NCI-H1417 treated with DMSO at 0.1 percent for 48 hours (cell line): ENCODE measurements at places on chromosomes 16 and 17.

- DNase-seq: no peak
These were observed 8.9 kb downstream of the CALB2 start for GRCh38 chr16:71367241-71367976.

GRCh38 chr17:3678095-3678820, 9.6 kb downstream of the EMC6 start:
- no peak for DNase-seq

GRCh38 chr17:15893658-15894024, 51.3 kb upstream of the ADORA2B start:
- DNase-seq: no peak

DNA sequence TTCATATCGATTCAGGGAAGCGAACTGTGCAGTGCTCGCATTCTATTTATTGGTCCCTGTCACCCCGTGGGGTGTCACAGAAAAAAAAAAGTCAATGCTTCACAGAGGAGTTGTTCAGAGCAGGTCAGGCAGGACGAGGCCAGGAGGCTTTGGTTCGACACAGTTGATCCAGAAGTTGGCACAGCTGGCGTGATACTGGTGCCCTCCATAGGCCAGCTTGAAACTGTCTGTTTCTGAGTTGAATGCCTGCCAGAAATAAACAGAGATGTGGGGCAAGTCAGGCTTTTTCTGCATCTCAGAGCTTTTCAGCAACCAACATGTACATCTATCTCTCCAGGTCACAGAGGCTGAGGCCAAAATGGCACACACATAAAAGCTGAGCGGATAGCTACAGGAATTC, 29.1 kb downstream of the DUSP14 start:
- no peak for DNase-seq

DNA sequence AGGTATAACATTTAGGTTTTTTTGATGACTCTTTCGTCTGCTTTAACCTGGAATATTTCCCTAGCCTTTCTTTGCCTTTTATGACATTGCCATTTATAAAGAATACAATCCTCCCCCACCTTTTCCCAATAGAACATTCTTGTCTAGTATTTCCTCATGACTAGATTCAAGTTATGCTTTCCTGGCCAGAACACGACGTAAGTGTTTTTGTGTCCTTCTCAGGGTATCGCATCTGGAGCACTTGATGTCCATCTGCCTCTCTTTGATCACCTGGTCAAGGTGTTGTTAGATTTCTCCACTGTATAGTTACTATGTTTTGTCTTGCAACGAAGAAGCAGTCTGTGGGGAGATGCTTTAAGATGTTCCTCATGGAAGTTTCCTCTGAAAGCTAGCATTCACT, 87.4 kb downstream of the MSI2 start:
- DNase-seq: no peak

DNA sequence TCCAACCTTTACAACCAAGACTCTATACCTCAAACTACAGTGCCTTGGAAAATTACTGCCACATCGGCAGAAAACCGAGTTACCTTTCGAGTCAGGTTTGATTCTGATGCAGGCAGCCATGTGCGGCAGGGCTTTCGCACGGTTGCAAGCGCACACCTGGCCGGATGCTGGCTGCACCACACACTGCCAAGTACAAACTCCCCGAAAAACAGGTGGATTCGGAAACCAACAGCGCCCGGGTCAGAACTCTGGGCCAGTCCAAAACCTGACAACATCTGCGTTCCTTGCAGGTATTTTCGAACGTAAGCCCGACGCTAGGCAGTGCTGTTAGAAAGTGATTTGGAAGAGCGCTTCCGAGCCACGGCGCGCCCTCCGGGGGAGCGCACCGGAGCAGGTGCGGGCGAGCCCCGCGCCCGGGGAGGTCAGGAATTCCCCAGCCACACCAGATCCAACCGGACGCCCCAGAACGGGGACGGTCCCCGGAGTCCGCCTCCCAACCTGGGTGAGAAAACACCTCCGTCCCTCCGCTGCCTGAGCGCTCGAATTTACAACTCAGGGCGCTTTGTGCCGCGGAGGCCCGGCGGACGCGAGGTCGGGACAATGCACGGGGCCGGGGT, 1.2 kb downstream of the USP7 start:
- no peak for DNase-seq

DNA sequence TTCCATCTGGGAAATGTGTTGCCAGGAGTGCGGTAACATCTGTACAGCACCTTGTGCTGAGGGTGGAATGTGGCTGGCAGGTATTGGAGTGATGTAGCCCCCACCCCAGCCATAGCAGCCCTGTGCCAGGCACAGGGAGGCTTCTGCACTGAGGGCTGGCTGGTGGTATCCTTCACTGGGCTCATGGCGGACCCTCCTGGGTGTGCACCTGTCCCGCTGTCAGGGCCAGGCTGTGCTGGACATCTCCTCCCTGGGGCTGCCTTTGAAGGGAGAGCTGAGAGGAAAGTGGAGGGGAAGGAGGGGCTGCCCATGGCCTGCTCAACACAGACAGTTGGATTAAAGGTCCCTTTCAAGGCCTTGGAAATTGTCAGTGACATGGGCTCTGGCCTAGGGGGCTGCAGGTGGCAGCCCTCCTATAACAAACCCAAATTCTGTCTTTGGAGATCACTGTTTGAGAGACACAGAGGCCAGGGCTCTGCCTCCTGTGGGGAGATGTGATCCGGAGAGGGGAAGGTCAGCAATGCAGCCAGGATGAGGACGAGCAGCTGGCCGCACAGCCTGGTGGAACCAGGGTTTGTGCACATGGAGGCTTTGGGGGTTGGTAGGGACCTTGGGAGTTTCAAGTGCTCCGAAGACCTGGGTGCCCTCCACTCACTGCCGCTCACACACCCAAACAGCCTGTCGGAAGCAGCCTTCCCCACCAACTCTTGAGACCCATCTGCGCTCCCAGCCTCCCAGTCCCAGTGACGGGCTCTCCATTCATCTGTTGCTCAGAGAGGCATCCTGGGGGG, 22.8 kb downstream of the NKD1 start:
- no peak for DNase-seq

DNA sequence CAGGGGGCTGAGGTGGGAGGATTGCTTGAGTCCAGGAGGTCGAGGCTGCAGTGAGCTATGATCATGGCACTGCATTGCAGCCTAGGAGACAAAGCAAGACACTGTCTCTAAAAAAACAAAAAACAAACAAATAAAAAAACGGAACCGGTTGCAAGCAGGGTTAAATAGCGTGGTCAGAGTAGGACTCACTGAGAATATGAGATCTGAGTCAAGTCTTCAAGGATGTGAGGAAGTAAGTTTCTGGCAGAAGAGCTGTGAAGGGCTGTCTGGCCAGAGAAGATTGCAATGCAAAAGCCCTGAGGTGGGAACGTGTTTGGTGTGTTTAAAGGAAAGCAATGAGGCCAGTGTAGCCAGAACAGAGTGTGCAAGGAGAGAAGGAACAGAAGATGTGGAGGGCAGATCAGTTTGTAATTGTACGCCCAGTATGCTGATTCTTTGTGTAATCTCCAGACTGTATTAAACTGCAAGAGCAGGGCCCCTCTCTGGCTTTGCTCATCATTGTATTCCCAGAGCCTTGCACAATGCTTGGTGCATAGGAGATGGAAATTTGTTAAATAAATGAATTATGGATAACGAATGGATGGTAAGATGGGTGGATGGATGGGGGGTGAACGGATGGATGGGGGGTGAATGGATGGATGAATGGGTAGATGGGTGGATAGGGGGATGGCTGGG, 6.3 kb downstream of the G6PC1 start:
- DNase-seq: no peak

DNA sequence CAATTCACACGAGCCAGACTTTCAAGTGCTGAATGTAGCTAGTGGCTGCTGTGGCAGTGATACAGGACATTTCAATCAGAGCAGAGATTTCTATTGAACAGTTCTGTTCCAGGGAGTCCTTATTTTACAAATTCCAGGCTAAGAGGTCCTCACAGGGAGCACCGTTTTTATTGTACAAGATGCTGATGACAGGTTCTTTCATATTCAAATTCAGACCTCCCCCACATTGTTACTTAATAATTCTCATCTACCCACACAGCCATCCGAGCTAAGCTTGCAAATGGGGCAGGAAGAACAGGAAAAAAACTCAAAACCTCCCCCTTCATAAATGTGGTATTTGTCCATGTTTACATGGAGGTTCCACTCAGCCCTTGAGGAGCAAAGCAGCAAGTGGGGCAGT, 9.8 kb downstream of the GABARAPL2 start:
- DNase-seq: no peak

DNA sequence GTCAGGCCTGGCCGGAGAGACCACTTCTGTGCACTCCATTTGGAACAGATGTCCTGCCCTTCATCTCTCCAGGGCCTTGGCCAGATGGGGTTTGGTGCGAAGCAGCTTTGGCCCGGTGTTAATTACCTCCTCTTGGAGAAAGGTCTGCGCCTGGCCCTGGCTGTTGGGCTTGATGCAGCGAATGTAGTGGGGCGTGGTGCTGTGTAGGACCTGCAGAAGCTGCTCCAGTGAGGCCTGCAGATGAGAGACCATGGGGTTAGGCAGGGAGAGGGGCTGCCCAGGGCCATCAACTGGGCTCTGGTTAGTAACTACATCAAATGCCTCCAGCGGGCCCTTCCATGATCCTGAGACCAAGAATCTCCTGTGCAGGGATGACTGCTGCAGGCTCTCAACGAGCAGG, 18.7 kb downstream of the ZNHIT3 start:
- DNase-seq: no peak

DNA sequence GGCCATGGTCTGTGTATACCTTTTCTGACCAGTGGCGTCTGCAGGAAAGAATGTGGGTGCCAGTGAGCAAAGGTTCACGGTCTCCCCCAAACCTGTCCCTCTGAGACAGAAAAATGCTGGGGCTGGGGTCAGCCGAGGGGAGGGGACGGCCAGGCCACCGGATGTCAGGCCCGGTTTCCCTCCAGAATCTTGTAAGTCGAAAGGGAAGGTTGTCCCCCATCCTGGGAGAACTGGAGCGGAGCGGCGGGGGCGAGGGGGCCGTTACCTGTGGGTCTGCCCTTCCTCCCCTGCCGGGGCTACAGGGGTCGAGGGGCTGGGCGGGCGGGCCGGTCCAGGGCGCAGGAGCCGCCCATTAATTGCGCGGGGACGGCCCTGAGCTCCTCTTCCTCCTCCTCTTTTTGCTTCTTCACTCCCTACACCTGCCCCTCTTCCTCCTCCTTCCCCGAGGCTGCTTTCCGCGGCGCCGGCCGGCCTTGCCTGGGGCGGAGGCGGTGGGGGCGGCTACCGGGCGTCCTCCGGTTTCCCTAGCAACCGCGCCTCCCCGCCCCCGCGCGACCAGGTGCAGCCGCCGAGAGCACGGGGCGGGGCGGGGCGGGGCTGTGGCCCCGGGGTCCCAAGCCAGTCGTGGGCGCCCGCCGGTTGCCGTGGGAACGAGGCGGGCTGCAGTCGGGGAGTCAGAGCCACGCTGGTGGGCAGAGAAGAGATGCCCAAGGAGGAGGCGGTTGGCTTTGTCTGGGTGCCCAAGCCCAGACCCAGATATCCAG, at the start of gene MARCHF10:
Gene MARCHF10 (minus strand): TSS at position 503 of the 764 bp plus-strand sequence. CDS start 6,579 bp downstream, outside the sequence.
- peak; percentile 45 for DNase-seq

DNA sequence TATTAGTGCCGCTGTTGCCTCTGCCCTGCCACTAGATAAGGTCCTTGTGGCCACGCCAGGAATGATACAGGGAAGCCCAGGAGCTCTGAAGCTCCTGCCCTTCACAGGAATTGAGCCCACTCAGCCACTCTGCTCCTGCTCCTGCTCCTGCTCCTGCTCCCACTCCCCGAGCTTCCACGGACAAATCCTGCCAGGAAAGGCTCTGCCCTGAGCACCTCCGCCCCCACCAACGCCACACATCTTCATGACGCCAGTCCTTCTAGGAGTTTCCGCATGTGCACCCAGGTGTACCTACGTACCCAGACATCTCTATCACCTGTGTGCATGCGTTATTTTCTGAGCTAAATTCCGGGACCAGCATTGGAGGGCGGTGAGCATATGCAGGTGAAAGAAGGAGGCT, 369.1 kb downstream of the C16orf95 start:
- no peak for DNase-seq

GRCh38 chr16:89378947-89379771, 111.2 kb downstream of the ANKRD11 start:
- no peak for DNase-seq

DNA sequence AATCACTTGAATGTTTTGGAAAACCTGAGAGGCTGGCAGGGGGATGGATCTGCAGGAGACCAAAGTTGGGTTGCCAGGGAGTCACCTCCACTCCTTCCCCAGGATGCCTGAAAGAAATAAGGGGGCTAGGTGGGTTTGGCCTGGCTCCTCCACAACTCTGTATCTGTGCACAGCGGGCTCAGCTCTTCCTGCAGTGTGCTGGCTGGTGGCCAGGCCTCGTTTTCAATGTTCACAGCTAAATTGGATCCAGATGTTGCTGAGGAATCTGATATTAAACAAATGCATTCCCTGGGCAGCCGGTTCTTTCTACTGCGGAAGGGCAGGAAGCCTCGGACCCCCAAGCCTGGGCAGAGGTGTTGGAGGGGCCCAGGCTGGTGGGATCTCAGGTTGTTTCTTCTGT, 106.2 kb downstream of the N4BP1 start:
- DNase-seq: no peak

- no peak for DNase-seq
These were observed 468.8 kb upstream of the HSBP1 start for GRCh38 chr16:83338941-83339340.

DNA sequence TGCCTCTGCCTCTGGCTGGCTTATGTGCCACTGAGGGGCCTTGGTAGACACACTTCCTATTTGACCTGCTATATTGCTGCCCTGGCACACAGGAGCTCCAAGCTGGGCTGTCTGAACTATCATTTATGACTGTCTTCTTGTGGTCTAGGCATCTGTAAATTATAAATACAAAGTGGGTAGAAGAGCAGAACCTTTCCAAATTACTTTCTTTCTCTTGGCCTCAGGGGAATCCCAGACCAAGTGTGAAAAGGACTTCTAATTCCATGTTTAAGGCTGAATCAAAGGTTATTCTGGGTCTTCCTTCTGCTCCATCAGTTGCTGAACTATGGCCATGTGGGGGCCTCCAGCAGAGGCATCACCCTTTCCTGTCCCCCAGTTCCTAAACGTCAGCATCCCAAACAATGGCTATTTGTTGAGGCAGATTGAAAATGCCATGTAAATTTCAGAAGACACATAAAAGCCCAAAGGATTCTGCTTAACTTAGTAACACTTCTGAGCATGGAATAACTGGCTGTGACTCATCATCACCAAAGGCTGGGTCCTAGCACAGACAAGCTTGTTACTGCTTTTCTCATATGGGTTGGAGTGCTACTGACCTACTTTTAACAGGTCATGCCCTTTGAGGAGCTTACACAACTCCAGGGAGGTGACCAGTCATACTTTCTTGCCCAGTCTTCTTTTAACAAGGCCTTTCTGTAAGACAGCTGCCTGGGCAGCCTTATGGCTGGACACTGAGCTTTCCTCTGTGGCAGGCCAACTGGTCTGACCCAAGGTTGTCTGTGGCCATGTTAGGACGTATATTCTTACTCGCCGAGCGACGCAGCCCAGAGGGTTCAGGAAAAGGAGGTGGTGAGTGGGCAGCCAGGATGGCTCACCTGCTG, 154.8 kb downstream of the VPS53 start:
- DNase-seq: no peak

DNA sequence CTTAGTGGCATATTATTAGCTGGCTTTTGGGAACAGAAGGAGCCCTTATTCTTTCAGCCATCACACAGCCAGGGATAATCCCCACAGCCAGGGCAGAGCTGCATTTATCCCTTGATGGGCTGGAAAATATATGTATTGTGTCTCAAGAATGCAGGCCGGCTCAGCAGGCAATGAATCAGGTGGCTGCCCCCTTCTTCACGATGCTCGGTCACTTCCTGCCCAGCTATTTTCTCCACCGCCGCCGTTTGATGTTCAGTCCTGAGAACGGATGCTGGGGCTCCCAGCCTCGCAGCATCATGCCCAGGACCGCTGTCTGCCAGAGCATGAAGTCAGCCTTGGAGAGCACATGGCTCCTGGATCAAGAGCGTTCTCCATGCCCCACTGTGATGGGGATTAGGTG, 4.3 kb upstream of the MYH3 start:
- no peak for DNase-seq

- DNase-seq: no peak
These were observed 44.2 kb downstream of the N4BP1 start for GRCh38 chr16:48565752-48566151.
